ENCODE measurements at places on chromosomes 13 and 19.

- DNase-seq = peak; percentile 84
These were observed at the start of gene POLR1D for GRCh38 chr13:27621366-27622101. Gene POLR1D (plus strand): TSS chr13:27621892. CDS start chr13:27621984, 92 bp downstream.

GRCh38 chr13:39776439-39776838 is 121.0 kb downstream of the COG6 start:
- DNase-seq = no peak

- DNase-seq = peak; percentile 45
These were observed 919 bp downstream of the DACT3 start for GRCh38 chr19:46660008-46660517.

DNA sequence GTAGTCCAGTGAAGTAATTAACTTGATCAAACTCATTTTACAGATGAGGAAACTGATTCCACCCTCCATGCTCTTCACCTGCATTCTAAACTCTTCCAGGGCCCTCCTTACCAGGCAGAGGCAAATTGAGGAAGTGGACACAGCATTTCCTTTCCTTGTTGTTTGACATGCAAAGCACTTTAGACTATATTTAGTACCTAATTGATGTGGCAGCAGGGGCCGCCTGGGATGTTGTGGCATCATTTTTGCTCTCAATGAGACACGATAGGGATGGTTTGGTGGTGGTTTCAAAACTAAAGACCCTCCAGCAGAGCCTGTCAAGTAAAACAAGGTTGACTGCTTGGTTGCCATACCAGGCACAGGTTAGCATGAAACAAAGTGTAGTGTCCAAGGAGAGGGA is 7.9 kb downstream of the SIPA1L3 start:
- DNase-seq = no peak

DNA sequence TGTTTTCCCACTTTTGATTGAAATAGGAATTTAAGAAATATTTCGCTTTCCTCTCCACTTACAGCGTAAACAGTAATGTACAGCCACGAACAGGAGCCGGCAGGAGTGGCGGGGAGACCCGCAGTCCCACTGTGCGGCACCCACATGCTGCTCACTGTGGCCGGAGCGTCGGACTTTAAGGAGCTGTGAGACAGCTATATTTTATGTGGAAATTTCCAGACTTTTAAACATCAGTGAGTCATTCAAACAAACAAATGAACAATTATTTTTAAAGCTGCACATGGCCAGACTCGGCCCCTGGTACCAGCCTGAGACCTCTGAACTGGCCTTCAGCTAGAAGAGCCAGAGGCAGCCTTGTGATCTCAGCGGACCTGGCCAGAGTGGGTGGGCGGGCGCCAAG is 52.5 kb downstream of the CRYL1 start:
- no peak for DNase-seq

DNA sequence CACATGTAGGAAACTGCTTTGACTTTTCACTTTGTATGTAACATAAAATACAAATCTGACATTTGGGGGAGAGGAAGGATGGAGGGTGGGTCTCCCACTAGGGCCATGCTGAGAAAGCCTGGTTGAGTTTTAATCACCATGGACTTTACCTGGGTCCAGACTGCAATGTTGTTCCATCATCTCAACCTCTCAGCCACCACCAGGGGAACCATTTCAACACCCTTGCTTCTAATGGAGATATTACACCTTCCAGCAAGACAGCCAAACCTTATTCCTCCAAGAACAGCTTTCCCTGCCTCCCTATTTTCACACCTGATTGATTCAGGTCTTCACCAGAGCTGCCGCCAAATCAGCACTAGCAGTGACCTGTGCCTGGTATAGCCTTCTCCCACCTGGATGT is 56.0 kb downstream of the ZAR1L start:
- DNase-seq = no peak

DNA sequence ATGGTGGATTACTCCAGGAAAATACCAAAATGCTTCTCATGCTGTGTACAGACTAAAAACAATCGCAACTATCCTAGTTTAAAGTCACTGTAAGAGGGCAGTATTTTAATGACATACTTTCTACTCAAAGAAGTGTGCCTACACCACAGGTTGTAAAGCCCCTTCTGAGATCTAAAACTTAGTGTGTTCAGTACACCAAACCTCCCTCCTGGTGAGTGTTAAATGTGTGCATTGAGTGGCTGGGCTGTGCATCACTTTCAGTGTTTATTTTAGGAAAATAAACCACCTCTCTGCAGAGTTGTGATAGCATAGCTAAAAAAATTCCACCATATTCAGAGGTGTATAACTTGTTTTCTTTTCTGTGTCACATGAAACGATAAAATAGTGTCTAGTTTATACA is 263.7 kb downstream of the DACH1 start:
- no peak for DNase-seq

DNA sequence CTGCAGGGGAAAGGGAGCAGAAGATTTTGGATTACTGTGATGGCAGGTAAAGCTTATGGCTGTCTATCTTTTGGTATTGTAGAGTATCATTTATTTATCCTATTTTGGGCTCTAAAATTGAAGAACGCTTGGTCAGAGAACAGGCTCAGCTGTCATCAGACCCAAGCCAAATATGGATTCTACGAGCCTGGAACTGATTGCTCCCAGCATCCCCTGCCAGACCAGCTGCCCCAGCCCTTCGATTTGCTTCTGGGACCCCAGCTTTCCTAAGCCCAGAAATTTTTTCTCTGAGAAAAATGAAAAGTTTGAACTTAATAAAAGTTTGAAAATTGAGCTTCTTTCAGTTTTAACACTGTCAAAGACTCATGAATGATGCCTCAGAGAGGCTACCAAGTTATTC is 472.8 kb downstream of the DACH1 start:
- DNase-seq = peak; percentile 12

GRCh38 chr19:1151037-1151724 is 22.9 kb downstream of the SBNO2 start:
- DNase-seq = no peak

Data from hindlimb muscle (tissue), 1 donor.